Hepatocyte (in vitro differentiated cells): ENCODE measurements at places on chromosomes 1 and 21.

GRCh38 chr1:216815260-216816131 lies 92.3 kb upstream of the ESRRG start:
- DNase-seq, result peak; percentile 30

DNA sequence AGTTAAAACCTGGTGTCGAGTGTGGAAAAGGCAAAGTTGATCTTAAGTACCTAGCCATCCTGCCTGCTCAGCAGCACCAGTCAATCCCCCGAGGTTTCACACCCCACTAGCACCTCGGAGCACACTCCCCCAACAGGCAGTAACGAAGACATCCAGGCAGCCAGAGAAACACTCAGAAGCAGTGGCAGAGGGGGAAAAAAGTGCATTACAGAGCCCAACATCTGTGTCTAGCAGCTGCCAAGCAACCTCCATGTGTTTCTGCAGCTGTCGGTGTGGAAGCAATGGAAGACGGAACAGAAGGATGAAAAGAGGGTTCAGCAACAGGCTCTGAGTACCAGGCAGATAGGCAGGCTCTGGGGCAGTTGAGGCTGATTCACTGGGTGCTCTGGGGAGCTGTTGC lies 73.4 kb upstream of the PROX1 start:
- DNase-seq, result no peak

- no peak for DNase-seq
Measured at GRCh38 chr21:37983336-37984095, 67.3 kb upstream of the KCNJ6 start.

DNA sequence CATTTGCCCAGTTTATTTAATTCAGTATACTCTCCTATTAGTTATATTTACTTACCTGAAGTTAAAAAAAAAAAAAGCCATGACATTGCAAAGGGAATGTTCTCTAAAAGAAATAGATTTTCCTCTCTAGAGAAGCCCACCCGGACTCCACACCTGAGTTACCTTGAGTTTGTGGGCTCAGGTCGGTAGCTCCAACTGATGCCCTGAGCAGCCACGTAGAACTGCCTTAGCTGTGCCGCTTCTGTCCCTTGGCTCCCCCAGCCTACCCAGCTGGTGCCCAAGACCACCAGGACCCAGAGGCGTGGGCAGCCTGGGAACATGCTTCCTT lies 250 bp downstream of the F5 start:
- no peak for DNase-seq

- DNase-seq, result no peak
Measured at GRCh38 chr1:200265881-200266280, 144.0 kb downstream of the ZNF281 start.

GRCh38 chr1:9733160-9733789 lies 81.7 kb downstream of the PIK3CD start:
- no peak for DNase-seq
